CD4-positive, alpha-beta T cell treated with Interferon alpha-2 for 1 hour (primary cell): ENCODE measurements at places on chromosomes 5 and 9.

- DNase-seq, result no peak
Observed at GRCh38 chr5:150584556-150585335, 55.7 kb upstream of the SYNPO start.

DNA sequence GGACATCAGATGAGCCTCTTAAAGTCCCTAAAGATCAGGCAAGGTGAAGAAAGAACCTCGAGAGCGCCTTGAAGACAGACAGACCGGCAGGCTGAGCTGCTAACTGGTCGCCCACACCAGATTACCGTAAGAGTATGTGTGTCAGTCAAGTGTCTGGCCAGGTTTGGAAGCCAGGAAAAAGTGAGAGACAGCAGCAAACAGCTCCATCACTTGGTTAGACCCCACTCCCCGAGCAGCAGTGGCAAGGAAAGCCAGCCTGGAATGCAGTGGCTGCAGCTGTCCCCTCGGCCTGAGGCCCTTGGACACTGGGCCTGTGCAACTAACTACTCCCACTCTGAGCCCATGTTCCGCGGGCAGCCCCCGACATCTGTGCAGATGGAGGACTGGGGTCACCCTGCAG is 214.1 kb downstream of the DIRAS2 start:
- DNase-seq, result no peak

- DNase-seq, result no peak
Observed at GRCh38 chr5:151004499-151004898, 15.9 kb upstream of the GPX3 start.

- no peak for DNase-seq
Observed at GRCh38 chr5:139363937-139364336, 19.2 kb downstream of the SLC23A1 start.

GRCh38 chr9:2255128-2255527 is 240.0 kb downstream of the SMARCA2 start:
- DNase-seq, result no peak

DNA sequence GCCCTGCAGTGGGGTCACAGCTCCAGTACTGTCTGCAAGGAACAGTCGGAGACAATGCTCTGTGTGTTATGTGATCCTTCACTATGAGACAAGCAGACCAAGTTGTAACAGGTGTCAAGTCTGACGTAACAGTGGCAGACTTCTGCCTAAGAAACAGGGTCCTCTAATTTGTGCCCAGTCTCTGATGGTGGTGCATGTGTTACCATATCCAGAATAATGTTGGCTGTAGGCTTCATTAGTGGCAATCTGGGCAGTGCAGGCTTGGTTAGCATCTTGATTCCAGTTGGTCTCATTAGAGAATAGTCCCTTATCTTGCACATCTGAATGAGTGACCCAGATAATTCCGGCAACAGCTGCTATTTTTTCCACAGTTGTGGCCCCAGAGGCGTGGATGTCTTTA is 33.8 kb downstream of the ZNF131 start:
- no peak for DNase-seq

- no peak for DNase-seq
Observed at GRCh38 chr9:130918101-130918825, 20.8 kb downstream of the FIBCD1 start.

- no peak for DNase-seq
Observed at GRCh38 chr5:149627070-149627469, 45.8 kb downstream of the ARHGEF37 start.

DNA sequence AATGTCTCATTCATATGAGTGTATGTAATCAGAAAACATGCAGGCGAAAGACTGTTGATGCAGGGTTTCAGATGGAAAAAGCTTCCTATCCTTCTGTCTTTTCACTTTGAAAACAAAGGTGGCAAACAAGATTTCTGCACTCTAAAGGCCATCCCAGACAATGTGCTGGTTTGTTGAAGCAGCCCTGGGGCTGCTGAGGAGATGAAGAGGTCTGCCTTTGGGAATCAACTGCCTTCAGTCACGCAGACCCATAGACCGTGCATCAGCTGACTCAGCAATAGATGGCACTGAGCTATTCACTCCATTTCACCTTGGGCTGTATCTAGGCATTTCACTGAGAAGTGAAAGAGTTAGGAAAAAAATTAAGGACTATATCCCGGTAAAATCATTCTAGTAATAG is 60.5 kb upstream of the C5orf46 start:
- DNase-seq, result no peak

- DNase-seq, result no peak
Observed at GRCh38 chr9:78985084-78985738, 586.6 kb upstream of the TLE4 start.
